Vagina (tissue), 2 donors: ENCODE measurements at places on chromosomes 16 and 17. TPM values are rescaled to one million over a fixed set of nuclear protein-coding genes. Genes with fewer than 3 reads are reported as not detected.

Gene SLC13A5
- 1.7 TPM for total RNA-seq

GRCh38 chr17:6556121-6557039 is at the start of gene PITPNM3:
Gene PITPNM3, minus strand, starts transcription at chr17:6556555. Its CDS starts 149 bp downstream, at chr17:6556406.
- no peak for DNase-seq

GRCh38 chr16:12197812-12198211 is 221.3 kb downstream of the SNX29 start:
- no peak for DNase-seq

GRCh38 chr17:63035695-63036094 is 69.7 kb downstream of the TANC2 start:
- DNase-seq, result no peak

Gene CCL7
- total RNA-seq, result not detected

DNA sequence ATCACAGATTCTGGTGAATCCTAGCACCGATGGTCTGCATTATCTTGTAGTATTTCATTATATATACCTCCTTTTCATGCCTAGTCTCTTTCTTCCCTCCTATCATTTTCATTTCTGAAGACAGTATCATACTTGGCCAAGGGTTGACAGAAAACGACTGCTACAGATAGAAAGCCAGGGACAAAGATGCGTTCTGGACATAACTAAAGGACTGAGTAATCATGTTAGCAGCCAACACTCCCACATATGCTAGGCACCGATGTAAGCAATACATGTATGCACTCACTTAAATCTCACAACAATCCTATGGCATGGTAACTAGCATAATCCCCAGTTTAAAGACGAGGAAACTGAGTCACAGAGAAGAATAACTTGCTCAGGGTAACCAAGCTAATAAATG is 22.9 kb downstream of the RDM1 start:
- DNase-seq, result no peak

DNA sequence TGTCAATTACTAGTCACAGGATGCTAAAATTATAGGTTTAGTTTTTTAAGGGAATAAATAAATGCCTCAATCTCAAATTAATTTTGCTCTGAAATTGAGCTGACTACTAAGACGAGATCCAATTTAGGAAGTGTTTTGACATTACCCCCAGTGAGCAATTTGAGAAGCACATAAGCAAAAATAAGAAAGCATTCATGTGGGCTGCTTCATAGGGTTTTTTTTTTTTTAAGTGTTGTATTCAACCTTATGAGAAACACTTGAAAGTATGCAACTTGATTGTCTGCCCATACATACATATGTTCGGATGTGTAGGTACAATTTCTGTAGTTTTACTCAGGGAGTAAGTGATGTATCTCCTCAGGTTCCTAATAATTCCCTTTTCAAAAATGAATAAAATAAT is 77.6 kb downstream of the PRKCA start:
- no peak for DNase-seq

Gene MYH1
- total RNA-seq, result not detected

GRCh38 chr17:39271546-39271945 is 45.8 kb upstream of the STAC2 start:
- DNase-seq, result no peak

Gene PPY
- not detected for total RNA-seq

Gene CTU2
- 7.9 TPM for total RNA-seq
